Activated CD4-positive, CD25-positive, alpha-beta regulatory T cell (primary cell): ENCODE measurements at places on chromosomes 7 and 10.

- DNase-seq, result no peak
Observed at GRCh38 chr7:13989126-13989948, at the start of gene ETV1. Gene ETV1, minus strand, starts transcription at chr7:13989666. Its CDS starts 614 bp downstream, at chr7:13989052.

GRCh38 chr7:38699471-38699870, 68.3 kb upstream of the AMPH start:
- DNase-seq, result no peak

DNA sequence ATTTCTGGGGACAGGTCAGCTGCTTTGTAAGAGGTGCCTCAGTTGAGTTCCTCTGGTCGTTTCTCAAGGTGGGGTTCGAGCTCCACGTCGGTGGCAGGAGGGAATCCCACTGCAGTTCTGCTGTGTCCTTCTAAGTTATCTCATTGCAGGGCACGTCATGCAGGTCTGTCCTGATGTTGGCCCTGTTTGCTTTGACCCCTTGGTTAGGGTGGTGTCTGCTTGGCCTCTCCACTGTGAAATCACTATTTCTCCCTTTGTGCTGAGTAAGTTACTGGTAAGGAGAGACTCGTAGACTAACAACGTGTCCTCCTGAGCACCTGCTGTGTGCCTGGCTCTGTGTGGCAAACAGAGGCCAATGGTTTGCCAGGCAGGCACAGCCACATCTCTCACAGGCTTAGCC, 372.9 kb upstream of the ZMIZ1 start:
- DNase-seq, result no peak

GRCh38 chr7:87624628-87625027, 3.6 kb upstream of the RUNDC3B start:
- no peak for DNase-seq

- DNase-seq, result no peak
Observed at GRCh38 chr10:29886299-29886698, 173.1 kb downstream of the JCAD start.

DNA sequence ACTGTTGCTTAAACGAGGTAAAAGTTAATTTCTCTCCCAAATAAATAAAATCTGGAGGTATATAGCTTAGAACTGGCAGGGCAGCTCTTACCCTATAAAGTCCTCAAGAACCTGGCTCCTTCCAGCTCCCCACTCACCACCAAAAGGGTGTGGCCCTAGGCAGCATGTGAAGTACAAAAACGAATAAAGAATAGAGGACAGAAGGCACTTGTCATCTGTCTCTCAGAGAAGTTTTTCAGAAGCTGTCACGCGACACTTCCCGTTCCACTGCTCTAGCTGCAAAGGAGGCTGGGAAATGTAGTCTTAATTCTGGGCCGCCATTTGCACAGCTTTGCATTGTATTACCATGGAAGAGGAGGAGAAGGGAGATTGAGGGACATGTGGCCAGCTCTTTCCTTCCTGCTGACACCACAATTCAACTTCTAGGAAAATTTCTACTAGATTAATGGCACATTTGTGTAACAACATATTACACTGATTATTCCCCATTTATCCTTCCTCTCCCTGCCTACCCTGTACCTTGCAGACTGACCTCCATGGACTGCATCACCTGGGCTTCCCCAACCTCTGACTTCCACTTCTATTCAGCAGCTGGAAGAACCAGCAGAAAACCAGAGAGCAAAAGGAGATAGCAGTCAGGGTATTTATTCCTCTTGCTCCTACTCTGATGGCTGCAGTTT, 62.2 kb downstream of the CCDC71L start:
- DNase-seq, result peak; percentile 10

DNA sequence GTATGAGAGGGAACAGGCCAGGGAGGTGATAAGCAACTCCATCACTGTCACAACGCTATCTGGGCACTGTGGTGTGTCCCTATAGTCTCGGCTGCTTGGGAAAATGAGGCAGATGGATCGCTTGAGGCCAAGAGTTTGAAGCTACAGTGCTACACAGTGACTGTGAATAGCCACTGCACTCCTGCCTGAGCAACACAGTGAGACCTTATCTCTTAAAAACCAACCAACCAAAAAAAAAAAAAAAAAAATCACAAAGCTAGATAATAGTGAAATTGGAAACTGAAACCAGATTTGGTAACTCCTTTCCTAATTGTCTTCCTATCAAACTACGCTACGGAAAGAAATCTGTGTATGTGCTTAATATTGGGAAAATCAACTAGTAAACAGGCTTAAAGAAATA, 14.1 kb downstream of the MICU1 start:
- no peak for DNase-seq

- DNase-seq, result peak; percentile 18
Observed at GRCh38 chr10:12042409-12042796, 206 bp downstream of the UPF2 start.

DNA sequence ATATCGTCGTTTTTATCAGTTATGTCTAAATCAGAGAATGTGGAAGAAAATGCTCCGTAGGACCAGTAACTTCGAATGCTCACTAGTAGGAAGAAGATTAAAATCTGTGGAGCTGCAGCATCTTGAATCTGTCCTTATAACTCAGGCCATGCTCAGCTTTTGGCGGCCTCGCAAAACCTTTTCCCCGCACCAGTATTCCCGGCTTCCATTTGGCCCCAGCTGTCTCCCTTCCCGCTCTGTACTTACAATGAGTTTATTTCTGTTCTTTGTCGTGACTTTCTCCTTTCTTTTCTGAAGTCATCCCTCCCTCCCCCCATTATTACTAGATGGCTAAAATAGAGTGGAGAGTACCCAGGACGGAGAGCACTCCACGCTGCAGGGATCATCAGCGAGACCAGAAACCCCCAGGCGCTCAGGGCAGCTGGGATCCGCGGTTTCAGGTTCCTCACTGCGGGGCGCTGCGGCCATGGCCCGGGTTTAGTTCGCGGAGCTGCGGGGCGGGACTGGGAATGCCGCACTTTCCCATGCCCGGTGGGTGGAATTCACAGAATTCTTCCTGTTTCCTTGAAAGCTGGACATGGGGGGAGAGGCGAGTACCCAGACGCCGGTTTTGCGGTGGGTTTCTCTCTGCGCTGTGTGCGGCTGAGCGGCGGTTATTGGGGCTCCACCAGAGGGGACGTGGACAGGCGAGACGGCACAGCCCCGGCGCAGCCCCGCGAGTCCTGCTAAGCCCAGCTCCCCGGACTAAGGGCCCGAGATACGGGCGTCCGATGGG, 183.5 kb downstream of the POM121L12 start:
- no peak for DNase-seq

DNA sequence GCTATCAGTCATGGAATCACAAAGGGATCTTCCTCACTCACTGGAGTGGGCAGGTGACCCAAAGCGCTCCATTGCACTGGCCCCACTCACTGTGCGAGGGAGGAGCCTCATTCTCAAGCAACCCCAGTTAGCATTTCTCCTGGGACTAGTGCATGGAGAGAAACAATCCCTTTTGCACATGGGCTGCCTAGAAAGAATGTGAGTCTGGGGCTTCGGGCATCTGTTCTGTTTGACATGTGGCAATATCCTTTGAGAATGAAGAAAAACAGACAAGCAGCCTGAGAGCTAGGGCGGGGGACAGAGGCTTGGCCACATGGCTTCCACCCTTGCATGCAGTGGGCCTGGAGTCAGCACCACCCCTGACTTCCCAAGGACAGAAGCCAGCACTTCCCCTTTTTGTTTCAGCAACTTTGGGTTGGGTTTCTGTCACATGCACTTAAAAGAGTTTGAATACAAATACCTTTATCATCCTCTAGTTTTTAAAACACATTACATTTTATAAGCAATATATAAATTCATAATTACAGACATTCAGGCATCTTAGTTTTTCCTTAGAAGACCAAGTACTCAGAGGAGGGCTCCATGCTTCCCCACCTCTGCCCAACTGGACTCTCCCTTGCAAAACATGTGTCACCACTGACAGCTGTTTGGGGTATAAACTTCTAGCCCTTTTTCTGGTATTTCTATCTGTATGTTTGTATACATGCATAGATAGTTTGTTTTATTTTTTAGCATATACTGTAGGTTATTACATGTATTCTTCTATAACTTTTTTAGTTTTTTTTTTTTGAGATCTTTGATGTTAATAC, 73.8 kb downstream of the RBM20 start:
- DNase-seq, result no peak

- DNase-seq, result no peak
Observed at GRCh38 chr7:68969571-68969970, 628.7 kb upstream of the AUTS2 start.

DNA sequence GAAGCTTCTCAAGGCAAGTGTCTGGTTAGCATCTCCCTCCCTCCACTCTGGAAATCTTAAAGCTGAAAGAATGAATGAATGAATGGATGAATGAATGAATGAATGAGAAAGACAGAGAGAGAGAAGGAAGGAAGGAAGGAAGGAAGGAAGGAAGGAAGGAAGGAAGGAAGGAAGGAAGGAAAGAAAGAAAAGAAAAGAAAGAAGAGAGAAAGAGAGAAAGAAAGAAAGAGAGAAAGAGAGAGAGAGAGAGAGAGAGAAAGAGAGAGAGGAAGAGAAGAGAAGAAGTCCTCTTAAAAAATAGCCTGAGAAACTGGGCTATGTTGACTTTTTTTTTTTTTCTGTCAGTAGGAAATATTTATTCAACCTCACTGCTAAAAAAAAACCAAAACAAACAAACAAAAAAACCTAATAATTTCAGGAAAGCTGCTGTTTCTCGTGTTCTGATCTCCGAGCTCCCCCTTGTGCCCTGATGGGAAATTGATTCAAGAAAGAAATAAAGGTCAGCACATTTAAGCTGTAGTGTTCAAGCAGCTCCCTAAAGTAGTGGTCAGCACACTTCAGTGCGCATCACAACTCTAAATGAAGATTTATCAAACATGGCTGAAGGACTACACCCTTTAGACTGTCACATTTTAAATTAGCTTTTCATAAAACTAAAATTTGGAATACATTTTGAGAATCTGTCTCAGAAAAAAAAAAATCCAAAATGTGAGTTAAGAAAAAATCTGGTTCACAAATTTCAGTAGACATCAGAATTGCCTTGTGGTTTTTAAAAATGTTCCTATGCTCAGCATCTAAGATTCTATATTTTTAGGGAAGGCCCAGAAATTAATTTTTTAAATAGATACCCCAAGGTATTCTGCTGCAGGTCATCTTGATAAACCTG, 154.3 kb downstream of the ELAPOR2 start:
- DNase-seq, result no peak

DNA sequence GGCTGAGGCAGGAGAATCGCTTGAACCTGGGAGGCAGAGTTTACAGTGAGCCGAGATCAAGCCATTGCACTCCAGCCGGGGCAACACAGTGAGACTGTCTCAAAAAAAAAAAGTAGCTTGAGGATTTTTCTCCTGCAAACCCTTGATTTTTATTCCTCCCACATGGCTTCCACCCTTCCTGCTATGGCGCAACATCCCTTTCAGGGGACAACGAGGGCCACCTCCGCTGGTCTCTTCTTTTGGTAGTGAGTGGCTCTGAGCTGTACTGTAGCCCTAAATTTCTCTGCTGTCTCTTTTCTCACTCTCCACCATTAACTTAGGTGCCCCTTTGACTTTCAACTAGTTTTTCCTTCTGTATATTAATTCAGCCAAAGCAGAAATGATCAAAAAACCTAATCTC, 113.4 kb downstream of the HIPK2 start:
- no peak for DNase-seq

- no peak for DNase-seq
Observed at GRCh38 chr10:3538291-3538655, 246.7 kb downstream of the KLF6 start.

DNA sequence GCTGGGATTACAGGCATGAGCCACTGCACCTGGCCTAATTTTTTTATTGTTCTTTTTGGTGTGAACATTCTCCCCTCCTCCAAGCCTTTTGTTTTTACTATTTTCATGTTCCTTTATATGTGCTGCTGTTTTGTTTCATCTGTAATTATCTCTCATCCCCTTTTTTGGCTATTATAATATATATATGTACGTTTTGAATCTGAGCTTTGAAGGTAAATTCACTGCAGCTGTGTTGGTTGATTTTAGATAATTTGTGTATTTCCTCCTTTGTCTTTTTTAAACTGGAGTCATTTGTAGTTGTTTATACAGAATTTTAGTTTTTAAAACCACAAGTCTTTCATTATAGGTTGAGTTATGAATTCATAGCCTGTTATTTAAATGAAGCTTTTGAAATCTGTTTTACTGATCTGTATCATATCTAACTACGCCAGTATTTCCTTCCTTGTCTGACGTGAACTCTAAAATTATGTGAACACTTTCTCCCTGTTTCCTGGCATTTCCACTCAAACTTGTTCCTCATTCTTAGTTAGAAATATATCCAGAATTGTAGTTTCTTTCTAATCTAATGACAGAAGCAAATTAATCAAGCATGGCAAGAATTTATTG, 54.9 kb downstream of the PTEN start:
- no peak for DNase-seq

DNA sequence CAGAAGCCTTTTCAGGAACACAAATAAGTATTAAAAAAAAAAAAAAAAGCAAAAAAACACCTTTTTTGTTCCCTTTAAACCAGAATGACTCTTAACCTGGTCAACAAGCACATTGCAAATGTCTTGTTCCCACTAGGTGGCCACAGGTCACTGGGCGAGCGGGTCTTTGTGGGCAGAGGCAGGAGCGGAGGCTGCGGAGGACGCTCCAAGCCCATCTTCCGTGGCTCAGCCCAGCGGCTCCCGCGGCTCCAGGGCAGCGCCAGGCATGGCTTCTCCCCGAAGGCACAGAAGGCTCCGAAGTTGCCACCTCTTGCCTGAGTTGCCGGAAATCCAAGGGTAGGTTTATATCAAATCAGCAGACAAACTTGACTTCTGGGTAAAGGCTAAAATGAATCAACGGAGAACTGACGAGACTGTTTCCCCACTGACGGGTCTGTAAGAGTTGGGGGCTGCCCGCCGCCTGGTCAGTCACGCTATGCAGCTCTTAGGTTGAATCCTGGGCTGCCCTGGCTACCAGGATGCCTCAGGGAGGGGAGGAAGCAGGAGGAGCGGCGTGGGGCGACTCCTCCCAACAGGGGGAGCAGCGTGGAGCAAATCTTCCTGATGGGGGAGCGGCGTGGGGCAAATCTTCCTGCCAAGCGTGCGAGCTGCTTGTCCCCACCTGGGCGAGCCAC, 144.5 kb downstream of the PTPRN2 start:
- DNase-seq, result no peak

GRCh38 chr7:6153646-6154541, 118.5 kb downstream of the CYTH3 start:
- DNase-seq, result no peak

- DNase-seq, result no peak
Observed at GRCh38 chr10:59090817-59091622, 85.4 kb upstream of the PHYHIPL start.

DNA sequence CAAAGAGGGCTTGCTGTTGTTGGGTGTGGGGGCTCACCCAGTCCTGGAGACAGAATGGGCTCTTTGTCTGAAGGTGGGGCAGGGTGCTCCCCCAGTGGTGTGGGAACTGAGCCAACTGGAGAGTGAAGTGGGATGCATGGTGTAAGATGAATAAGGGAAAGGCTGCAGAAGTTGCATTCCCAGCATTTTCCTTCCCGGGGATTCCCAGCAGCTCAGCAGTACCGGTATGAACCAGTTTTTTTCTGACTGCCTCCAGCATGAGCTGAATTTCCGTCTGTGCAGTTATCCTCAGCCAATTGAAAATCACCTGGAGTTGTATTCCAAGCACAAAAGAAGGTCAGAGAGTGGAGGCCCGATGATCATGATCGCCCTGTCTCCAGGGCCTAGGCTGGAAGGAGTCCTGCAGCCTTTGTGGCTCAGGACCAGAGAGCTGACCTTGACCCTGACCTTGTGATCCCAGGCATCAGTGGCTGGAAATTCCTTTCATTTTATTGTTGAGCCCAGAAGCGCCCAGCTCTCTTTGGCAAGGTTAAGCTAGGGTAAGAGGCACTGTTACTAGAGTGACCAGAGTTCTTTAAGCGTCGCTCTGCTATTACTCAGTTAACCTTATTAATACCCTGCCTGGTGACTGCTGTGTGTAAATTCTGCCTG, 33.4 kb downstream of the OGDH start:
- no peak for DNase-seq
